ENCODE measurements at places on chromosomes 6 and 20. TPM values are rescaled to one million over a fixed set of nuclear protein-coding genes. Genes with fewer than 3 reads are reported as not detected.
A peak's percentile ranks its signal among the peaks of the same experiment; 100 is the strongest.

DNA sequence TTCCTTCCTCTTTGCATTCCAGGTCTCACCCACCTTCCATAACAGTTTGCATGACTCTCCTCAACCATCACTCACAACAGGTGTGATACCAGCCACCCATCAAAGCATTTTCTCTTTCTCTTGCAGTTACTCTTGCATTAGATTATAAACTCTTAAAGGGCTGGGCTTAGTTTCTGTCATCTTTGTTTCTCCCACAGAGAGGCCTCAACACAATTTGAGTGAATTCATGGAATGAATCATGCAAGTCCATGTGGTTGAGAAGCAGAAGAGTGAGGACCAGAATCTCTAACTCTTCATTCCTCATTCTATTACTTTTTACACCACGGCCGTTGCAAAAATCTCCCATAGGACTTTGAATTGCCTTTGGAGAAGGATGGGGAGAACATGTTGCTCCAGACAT is 31.4 kb downstream of the OGFRL1 start:
- no peak for DNase-seq

The TRAPPC3L gene
- total RNA-seq: not detected

GRCh38 chr6:35165630-35166071 is 24.5 kb upstream of the TCP11 start:
- DNase-seq: no peak

The ID4 gene
- total RNA-seq: 9.1 TPM

DNA sequence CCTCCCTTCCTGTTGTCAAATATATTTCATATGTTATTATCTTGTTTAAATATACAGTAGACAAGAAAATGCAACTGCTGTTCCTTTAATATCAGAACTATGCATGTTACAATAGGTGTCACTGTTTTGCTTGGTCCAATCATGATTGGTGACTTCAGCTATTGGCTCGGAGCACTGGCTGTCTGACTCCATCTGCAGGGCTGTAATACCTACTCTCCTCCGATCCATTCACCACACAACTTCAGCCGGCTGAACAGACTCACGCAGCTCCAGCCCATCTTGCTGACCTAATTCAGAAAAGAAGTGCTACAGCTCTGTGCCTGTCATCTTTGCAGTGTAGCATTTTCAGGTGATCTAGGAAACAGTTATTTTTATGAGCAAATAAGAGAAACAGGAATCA is at the start of gene BTBD3:
BTBD3 (plus strand) TSS at position 231 of the 400 bp plus-strand sequence. CDS start 383 bp downstream, outside the sequence.
- DNase-seq: peak; percentile 80

- no peak for DNase-seq
These were observed 40.7 kb downstream of the FAXC start for GRCh38 chr6:99308788-99309187.

The ZBTB46 gene
- total RNA-seq: 3.6 TPM

DNA sequence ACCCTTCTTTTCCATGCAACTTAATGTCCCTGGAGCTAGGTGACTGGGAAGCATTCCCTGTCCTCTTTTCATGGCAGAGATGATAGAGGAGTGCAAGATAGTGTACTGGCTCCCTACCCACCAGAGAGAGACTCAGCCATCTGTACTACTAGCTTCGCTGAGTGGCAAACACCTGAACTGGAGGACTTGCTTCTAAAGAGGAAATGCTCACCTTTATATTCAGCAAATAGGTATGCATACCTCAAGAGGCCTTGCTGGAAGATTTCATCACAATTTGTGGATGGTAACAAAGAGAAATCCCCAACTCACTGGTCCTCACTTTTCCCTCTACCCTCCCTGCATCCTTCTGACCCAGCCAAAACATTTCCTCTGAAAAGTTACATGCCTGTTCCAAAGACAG is 124.1 kb downstream of the FOXA2 start:
- no peak for DNase-seq

The GABRR1 gene
- not detected for total RNA-seq

- DNase-seq: no peak
These were observed 70.9 kb upstream of the ASCC3 start for GRCh38 chr6:100952006-100952405.

The KIAA1755 gene
- total RNA-seq: 20.4 TPM

The ERVFRD-1 gene
- not detected for total RNA-seq

The EPPIN gene
- total RNA-seq: not detected

DNA sequence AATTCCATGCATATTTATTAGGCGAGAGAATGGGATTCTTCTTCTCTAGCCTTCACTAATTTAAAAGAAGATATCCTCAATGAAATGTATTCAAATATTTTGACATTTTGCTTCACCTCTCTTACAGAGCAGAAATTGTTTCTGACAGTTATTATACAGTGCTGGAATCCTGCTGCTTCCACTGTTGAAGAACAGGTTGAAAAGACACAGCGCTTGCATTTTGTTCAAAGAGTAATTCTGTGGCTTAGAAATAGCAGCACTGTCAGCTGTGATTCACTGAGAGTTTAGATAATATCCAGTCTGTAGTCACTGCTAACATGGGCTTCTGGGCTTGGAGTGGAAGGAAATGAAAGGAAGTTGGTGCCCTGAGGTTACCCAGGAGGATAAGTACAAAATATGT is 117.1 kb upstream of the FBXL4 start:
- no peak for DNase-seq

The IL17A gene
- total RNA-seq: not detected

DNA sequence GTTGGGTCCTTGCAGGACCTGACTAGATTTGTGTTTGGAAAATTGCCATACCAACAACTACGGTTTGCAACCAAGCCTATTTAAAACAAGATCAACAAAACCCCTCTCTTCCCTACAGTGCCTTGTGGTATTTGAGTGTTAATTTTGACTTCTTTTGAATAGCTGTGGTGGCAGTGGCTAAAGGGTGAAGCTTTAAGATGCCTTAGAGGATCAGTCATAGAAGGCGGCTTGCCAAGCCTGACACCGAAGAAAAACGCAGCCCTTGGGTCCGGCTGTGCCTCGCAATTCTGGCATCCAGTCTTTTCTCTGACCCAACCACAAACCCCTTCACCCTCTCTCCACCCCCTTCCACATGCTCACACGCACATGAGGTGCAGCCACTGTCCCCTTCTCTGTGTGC is 32.6 kb downstream of the BMP6 start:
- no peak for DNase-seq

DNA sequence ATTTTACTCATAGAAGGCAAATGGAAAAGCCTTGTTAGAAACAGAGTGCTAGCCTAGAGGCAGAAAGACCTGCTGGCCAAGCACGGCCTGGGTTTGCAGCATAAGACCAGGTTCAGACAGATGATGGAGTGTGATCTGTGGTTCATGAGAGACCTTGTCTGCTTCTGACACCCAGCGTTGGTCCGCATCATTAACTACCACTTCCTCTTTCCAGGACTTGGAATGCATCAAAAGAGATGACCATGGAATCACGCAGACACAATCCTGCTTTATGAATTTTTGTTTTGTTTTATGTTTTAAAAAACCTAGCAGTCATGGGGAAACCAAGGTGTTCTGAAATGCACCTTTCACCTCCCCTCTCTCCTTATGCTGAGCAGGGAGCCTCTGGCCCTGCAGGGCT is 76.8 kb upstream of the SYNDIG1 start:
- no peak for DNase-seq

The IL22RA2 gene
- total RNA-seq: not detected

The GPX6 gene
- total RNA-seq: not detected

GRCh38 chr20:56587307-56588041 is 41.6 kb upstream of the TFAP2C start:
- DNase-seq: no peak

The GLP1R gene
- not detected for total RNA-seq

DNA sequence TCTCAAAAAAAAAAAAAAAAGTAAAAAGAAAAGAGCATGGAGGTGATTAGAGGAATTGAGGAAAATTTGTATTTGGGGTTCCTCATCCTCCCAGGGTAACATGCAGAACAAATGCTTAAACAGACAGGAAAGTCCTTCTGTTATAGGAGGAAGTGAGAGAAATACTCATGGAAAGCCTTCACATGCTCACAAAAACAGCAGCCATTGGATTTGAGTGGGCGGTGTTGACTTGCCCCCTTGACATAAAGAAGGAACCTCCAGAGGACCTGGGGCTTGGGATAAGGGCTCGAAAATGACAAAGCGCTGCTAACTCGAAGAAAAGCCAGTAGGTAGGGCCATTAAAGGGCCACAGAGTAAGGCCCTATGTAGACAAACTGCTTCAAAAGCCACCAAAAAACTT is 17.5 kb upstream of the SAMHD1 start:
- no peak for DNase-seq

- DNase-seq: no peak
These were observed 67.3 kb downstream of the PREX1 start for GRCh38 chr20:48760403-48760983.

The TRIM38 gene
- 7.5 TPM for total RNA-seq

DNA sequence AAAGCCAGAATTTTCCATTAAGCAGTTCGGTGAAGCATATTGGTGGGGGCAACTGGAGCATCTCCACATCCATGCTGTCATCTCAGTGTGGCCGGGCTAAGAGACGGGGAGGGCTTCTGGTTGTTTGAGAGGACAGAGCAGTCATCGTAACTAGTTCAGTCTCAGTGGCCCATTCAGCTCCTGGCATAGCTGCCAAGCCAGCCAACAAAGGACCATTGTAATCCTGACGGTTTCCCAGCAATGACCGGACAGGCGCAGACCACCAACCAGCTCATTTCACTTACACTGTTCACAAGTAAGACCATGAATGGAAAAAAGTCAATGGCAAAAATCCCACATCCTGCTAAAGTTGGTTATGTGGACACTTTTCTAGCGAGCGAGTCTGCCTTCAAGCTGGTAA is 14.9 kb upstream of the HDDC2 start:
- DNase-seq: no peak

- DNase-seq: no peak
These were observed 68.7 kb upstream of the KCNG1 start for GRCh38 chr20:51091406-51092195.

DNA sequence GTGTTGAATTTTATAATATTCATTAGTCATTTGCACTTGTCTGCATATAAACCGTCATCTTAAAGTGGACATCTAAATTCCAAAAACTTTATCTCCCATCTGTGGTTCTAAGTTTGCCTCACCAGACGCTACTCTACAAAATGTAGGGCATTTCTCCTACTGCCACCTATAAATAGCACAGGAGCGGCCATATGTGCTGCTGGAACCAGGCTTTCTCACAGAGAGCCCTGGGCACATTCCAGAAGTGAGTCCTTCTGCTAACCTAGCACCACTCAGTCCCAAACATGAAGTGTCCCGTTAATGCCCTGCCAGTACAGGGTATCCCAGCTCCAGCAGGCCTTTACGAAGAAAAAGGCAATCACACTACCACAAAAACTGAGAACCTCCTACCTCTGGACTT is 153.7 kb downstream of the TMEM242 start:
- no peak for DNase-seq

The ABCC10 gene
- 24.9 TPM for total RNA-seq

The F13A1 gene
- total RNA-seq: 47.9 TPM

- no peak for DNase-seq
These were observed 5.1 kb upstream of the SLC2A12 start for GRCh38 chr6:134057478-134057877.

DNA sequence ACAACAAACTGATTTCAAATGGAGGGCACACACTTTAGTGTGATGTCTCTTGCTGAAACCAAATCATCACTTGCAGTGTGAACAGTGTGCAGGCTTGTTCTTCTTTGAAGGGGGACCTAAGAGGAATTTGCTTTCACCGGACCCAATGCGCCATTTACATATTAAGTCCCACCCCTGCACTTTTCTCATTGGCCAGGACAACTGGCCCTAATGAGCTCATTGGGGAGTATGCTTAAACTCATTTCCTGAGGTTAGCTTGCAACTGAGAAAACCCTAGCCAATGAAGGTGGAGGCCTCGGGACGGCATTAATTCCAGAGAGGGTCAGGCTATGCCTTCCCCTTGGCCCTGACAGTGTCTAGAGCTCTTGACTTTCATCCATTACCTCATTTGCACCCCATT is 58.7 kb downstream of the VEGFA start:
- no peak for DNase-seq

GRCh38 chr6:165096868-165097267 is 212.5 kb downstream of the C6orf118 start:
- DNase-seq: no peak

DNA sequence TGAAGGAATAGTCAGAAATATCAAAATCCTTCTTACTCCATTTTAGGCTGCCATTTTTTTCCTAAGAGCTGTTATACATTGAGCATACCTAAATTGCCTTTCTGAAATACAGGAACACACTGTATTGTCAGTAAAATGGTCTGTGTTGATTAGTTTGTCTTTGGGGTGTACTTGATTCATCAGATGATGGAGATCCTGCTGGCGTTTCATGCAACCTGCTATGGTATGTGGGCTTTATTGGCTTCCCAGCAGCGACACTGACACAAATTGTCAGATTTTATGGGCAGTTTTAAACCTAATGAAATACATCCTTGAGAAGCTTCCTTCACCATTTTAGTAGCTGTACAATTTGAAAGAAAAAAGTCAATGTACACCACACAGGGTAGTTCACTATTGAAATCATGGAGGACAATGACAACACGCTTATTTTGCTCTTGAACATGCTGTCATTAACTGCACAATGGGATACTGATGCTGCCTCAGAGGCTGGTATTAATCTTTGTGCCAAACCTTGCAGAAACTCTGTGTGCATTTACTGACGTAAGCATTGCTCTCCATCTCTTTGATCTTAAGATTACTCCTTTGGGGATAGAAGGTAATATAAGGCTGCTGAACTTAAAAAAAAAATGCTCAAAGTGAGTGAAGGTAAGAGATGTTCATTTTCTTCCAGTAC is 124.9 kb downstream of the LAMA2 start:
- DNase-seq: no peak

- DNase-seq: no peak
These were observed 937.4 kb upstream of the GJE1 start for GRCh38 chr6:141195251-141195832.

DNA sequence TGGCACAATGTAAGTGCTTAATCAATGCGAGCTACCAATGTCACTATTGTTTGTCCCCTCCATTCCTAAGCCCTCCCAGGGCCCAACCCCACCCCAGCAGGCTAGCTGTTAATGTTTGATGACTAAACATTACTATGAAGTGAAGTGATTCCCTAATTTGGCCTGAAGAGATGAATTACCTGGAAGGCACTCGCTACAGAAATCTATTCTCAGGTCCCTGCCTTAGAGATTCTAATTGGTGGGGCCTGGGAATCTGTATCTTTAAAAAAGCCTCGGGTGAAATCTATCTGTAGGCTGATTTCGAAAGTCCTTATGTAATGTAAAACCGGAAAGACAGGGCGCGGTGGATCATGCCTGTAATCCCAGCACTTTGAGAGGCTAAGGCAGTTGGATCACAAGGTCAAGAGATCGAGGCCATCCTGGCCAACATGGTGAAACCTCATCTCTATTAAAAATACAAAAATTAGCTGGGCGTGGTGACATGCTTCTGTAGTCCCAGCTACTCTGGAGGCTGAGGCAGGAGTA is 16.9 kb upstream of the SNAI1 start:
- DNase-seq: peak; percentile 4
